ENCODE measurements at places on chromosomes 11 and 22.

- no peak for DNase-seq
These were observed 140.5 kb downstream of the FCHSD2 start for GRCh38 chr11:73001615-73002014.

- peak; percentile 19 for DNase-seq
These were observed 18.2 kb upstream of the CCDC134 start for GRCh38 chr22:41782316-41782715.

DNA sequence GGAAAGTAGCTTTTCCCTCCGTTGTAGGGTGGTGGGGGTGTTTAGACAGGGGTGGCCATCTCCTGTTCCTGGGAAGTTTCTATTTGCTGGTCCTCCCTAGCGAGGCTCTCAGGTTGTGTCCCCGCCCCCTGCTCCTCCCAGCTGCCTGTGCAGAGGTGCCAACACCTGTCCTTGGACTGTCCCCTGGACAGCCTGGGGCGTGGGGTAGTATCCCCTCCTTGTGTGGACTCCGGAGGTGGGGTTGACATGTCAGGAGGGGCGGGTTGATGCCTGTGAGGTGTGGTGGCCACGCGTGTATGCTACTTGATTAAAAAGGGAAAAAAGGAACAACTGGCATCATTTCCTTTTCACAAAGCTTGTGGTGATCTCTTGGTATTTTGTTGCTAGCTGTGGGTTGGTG lies 14.3 kb upstream of the RANBP1 start:
- no peak for DNase-seq

DNA sequence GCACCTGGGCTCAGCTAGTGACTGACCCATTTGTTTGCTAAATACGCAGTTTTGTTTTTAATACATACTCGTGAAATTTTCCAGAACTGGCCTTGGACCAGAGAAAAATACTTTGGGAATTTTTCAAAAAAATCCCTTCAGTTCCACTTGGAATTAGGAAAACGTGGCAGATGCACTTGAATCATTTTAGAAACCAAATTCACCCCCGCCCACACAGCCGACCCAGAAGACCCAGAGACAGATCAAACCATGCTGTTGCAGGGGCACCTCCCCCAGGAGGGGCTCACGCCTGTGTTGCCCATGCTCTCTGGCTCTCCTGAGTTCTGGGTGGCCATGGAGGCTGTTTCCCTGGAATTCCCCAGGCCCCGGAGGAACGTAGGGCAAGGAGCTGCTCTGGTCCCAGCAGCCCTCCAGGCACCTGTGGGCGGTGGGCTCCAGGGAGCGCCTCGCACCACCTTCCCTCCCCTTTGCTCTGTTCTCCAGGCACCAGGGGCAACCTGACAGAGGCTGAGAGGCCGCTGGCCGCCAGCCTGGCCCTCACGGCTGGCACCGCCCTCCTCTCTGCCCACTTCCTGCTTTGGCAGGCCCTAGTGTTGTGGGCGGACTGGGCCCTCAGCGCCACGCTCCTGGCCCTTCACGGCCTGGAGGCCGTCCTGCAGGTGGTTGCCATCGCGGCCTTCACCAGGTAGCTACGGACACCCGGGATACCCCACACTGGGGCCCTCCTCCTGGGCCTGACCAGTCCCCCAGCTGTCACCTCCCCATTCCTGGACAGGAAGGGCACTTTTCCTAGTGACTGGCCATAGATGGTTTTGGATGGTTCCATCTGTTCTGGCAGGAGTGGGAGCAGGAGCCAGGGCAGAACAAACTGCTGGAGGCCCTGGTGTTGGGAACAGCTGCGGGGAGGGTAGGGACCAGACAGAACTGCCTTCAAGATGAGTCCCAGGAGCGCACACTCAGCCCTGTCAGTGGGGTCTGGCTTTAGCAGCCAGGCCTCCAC lies 3.3 kb upstream of the EPS8L2 start:
- DNase-seq = no peak

DNA sequence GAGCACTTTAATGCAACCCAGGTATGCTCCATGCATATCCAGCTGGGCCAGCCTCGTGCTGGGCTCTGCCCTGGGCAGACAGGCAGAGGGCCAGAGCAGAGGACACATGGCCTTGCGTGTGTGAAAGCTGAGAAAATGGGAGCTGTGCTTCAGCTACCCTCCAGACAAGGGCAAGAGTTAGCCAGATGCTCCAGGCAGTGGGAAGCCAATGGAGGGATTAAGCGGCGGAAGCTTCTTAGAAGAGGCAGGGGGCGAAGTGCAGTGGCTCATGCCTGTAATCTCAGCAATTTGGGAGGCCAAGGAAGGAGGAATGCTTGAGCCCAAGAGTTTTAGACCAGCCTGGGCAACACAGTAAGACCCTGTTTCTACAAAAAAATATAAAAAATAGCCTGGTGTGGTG lies 9.8 kb upstream of the ARHGEF17 start:
- DNase-seq = no peak

GRCh38 chr11:30758012-30758411 lies 171.9 kb upstream of the MPPED2 start:
- no peak for DNase-seq

GRCh38 chr11:95503047-95503446 lies 272.0 kb upstream of the SESN3 start:
- DNase-seq = no peak

- no peak for DNase-seq
These were observed 43.8 kb downstream of the FBLN1 start for GRCh38 chr22:45546333-45547015.

- no peak for DNase-seq
These were observed 84.8 kb downstream of the UVRAG start for GRCh38 chr11:75899806-75900205.

DNA sequence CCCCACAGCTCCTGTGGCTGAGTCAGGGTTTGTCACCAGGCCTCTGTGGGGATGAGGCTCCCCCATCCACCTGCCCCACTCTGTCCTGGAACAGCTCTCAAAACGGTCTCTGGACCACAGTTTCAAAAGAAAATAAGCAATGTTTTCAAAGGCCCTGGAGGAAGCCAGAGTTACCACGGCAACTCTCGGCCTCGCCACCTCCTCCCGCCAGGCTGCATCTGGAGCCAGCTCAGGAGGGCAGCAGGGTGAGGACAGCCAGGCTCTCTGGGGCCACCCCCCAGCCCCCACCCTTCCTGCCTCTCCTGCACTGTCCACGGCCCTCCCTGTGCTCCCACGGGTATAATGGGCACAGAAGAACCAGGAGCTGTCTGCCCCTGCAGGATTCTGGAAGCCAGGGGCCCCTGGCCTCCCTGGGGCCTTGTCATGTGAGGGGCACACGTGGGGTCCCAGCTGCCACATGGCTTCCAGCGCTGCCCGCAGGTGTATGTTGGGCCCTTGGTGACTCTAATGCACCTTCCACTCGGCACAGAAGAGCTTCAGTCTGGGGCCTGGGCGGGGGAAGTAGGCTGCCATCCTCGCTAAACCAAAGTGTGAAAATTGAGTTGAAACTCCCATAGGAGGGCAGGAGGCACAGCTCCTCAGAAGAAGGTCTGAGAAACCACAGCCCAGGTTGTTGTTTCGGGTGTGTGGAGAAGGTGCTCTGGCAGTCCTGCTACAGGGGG lies 10.3 kb downstream of the CD81 start:
- DNase-seq = no peak

GRCh38 chr11:83294208-83294607 lies 8.0 kb upstream of the CCDC90B start:
- no peak for DNase-seq

DNA sequence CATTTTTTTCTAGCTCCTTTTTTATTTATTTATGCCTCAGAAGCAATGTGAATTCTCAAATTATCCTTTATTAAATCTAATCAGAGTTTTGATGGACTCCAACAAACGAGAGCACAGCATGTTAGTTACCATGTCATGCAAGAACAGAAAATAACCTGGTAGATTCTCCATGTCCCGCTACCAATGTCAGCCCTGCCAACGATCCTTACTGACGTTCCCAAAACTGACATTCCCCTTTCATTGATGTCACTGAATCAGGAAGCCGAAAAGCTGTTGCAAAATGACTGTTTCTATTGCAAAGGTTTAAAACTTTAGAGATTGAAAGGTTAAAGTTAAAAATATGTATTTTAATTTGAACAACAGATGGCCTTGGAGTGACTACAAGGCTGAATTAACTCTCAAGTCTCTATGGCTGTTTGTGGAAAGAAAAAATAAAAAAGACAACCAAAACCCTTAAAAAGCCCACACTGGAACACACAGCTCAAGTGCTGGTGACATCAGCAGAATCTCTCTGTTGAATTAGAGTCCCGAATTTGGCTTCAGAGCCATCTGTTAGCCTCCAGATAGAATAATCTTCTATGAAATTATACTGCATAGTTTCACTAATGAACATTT lies 96.8 kb downstream of the BDNF start:
- DNase-seq = no peak

DNA sequence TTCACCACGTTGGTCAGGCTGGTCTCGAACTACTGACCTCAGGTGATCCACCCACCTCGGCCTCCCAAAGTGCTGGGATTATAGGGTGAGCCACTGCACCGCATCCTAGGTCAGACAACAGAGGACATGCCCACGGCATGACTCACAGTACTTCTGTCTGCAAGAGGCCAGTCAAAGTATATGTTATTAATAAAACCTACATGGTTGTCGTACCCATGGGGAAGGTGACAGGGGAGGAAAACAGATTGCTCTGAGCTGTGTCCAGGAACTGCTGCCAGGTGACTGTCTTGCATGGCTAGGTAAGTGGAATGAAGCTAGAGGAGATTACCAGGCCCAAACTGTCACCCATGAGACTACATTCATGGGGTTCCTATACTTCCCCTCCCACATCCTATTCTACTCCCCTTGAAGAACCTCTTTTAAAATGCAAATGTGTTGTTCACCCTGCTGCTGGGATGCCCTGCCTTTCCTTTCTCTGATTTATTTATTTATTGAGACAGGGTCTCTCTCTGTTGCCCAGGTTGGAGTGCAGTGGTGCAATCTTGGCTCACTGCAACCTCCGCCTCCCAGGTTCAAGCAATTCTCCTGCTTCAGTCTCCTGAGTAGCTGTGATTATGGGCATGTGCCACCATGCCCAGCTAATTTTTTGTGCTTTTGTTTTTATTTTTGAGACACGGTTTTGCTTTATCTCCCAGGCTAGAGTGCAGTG lies 2.0 kb upstream of the NLRX1 start:
- DNase-seq = no peak

DNA sequence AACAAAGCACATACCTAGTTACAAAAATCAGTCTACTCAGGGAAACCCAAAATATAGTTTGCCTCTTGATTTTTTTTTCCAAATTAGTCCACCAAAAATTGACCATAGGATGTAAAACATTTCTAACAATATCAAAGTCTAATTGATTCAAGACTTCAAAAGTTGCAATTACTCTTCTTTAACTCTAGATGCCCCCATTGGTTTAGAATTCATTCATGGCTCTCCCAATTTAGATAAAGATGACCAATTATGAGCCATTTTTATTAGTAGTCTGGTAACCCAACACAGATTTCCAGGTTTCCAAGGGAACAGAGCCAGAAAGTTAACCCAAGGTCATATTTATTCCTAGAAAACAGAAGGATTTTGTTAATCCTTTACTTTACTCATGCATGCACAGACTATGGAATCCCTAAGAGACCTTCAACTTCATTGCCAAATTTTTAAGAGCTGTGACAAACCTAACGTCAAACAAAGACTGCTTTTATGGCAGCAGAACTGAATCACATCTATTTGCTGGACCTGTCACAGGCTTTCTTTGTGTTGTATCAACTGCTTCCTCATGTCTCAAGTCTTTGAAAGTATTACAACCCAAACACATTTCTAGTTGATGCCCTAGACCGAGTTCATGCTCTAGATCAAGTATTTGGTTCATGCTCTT lies 55.3 kb downstream of the C22orf42 start:
- DNase-seq = no peak

DNA sequence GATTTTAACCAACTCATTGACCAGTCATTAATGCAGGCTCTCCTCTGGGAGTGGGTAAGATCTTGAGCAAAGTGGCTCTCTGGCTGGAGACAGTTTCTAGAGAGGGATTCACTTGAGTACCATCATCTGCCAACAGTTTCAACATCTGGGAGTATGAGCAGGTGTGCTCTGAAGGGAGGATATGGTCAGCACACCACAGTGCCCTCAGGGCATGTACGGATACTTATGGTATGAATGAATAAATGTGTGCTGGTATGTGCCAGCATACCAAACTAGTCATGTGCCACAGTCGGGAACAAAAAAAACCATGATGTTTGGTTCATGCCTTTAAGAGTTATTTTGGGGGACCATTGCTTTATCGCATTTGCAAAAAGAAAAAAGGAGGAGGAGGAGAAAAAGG lies 1197.5 kb upstream of the TENM4 start:
- no peak for DNase-seq

DNA sequence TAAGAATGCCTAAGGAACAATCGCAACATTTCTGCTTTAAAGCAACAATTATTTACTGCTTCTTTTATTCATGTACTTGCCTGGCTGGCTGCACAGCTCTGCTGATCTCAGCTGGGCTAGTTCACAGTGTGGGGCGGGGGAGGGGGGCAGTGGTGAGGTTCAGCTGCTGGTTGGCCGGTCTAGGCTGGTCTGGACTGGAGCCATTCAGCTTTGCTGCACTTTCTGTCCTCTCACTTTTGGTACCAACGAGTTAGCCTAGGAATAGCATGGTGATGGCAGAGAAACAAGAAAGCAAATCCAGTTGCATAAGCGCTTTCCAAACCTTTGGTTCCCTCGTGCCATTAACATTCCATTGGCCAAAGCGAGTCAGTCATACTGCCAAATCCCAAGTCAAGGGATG lies 16.0 kb upstream of the MIF start:
- DNase-seq = no peak

DNA sequence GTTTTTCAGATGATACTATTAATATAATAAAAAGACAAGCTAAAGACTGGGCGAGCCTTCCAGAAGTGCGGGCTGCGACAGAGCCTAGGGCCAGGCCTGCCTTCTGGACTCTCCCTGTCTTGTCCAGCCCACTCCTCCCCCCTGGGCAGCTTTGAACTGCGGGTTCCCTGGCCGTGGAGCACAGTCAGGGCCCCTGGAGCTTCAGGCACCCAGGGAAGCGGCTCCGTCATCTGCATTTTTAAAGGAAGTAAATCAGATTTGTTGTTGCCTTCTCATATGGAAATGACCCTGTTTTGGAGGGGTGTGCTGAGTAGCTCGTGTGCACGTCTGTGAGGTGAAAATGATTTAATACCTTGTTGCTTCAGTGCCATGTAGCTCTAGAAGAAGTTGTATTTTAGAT lies 265.3 kb downstream of the TBC1D22A start:
- DNase-seq = no peak

- DNase-seq = no peak
These were observed 740.5 kb upstream of the API5 start for GRCh38 chr11:42571131-42571877.

- no peak for DNase-seq
These were observed 26.3 kb downstream of the RNF141 start for GRCh38 chr11:10514709-10515108.

GRCh38 chr11:41659985-41660384 lies 200.5 kb upstream of the LRRC4C start:
- no peak for DNase-seq

DNA sequence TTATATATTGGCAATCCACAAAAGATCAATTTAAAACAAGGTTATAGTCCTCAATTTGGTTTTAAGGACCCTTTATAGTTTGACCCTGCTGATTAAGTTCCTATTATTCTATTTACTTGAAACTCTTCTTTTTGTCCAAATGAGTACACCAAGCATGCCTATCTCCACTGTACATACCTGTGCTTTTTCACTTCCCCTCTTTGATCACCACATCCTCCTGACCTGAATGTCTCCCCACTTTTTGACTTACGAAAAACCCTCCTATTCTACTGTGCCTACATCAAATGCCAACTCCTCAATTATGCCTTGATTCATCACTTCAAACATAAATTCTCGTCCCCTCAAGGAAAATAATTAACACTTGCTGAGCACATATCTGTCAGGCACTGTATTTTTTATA lies 113.5 kb downstream of the SOX6 start:
- DNase-seq = no peak
